ENCODE measurements at places on chromosomes 3 and 15. TPM values are rescaled to one million over a fixed set of nuclear protein-coding genes. Genes with fewer than 3 reads are reported as not detected.

DNA sequence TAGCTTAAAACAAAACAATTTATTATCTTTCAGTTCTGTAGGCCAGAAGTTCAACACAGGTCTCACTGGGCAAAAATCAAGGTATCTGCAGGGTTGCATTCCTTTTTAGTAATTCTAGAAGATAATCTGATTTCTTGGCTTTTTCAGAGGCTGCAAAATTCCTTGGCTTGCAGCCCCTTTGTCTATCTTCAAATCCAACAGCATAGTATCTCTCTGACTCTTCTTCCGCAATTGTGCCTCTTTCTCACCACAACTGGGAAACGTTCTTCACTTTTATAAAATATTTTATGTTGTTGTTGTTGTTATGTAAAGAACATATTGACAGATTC lies 218.7 kb downstream of the STXBP5L start:
- DNase-seq, result no peak

DNA sequence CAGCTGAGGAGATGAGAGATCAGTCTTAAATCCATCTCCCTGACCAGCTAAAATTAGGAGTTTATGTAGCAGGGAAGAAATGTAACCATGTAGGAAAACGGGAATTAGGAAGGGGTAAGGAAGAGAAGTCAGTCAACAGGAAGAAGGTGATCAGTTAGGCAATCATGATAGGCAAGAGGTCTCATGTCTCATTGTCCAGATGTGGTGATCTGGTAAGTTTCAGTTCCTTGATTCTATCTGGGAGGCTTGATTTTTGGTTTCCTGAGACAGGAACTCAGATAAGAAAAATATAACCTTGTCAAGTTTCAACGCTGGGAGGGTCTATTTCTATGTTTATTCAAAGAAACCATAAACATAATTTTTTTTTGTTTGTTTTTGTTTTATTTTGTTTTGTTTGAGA lies 40.3 kb upstream of the TBC1D5 start:
- DNase-seq, result no peak

The EFCC1 gene
- 2.1 TPM for total RNA-seq

DNA sequence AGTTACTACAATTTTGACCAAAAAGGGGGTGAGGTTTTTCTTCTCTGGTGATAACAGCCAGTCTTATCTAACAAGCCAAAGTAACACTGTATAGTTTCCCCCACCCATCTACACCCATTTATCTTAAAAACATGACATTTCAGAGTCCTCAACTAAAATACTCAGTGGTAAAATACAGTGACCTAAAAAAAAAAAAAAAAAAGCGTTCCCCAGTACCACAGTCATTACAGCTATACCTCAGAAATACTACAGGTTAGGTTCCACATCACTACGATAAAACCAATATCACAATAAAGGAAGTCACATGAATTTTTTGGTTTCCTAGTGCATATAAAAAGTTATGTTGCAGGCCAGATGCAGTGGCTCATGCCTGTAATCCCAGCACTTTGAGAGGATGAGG lies 13.8 kb downstream of the DENND4A start:
- no peak for DNase-seq

DNA sequence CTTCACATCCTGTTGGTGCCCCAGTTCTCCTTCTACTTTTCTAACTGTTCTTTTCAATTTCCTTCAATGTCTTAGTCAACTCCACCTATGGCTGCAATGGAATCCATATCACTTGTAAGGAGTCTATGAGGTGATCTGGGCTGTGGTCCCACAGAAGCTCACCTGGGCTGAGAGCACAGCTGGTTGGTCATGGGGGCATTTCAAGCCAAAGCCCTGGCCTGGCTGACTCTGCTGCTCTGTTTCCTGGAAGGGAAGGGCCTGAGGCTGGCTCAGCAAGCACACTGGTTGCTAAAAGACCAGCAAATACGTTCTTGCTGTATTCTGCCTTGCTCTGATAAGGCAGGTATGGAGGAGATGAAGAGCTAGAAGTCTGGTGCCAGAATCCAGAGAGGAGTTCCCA lies 29.0 kb downstream of the AMOTL2 start:
- no peak for DNase-seq

GRCh38 chr3:194632809-194633348 lies 340 bp downstream of the TMEM44 start:
- DNase-seq, result no peak

The PIF1 gene
- total RNA-seq, result 0.99 TPM

DNA sequence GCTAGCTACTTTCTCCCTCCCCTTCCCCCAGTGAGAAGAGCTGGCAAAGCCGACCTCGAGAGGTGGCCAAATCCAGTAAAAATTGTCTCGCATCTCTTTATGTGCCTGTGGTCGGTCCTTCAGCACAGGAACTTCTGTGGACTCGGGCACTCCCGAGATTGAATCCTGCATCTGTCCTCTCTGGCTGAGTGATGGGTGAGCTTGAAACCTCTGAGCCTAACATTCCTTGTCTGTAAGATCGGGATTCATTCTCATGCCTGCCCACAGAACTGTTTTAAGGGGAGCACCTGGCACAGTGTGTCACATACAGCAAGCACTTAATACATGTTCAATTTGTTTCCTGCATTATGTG lies 11.3 kb downstream of the CX3CR1 start:
- DNase-seq, result no peak

- DNase-seq, result no peak
These were observed 40.7 kb downstream of the ARHGEF3 start for GRCh38 chr3:56761023-56761422.

The RPL22L1 gene
- 73.7 TPM for total RNA-seq

GRCh38 chr3:191336833-191337232 lies 6.5 kb upstream of the UTS2B start:
- DNase-seq, result no peak

DNA sequence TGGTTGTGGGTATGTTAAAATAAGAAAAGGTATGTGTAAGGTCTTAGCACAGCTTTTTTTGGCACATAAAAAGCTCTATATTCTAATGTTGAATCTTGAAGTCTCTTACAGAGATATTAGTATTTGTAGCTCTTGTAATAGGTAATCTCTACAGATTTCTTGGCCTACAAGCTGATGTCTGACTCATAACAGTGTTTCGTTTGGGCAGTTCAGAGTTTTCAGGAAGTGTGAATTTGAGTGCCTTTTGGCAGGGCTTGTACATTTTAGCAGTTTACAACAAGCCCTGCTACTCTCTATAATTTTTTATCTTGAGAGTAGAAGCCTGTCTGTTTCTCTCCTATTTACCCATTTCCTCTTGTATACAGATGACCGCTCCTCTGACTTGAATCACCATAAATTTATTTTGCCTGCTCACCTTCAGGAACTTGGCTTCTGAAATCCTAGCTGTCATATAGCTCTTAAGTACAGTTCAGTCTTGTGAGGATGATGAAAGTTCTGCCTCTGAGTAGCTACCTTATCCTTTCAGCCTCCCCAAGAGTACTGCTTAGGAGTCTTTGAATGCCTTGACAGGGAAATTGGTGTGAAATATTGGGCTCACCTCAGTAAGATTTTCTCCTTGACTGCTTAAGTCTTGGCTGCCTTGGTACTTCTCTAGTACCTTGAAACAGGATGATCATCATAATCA lies 419.9 kb upstream of the RARB start:
- DNase-seq, result no peak

The TRIM71 gene
- not detected for total RNA-seq

The NR2E3 gene
- 0.23 TPM for total RNA-seq

- no peak for DNase-seq
These were observed 714 bp downstream of the ECT2 start for GRCh38 chr3:172751175-172751704.

The GREM1 gene
- 26.0 TPM for total RNA-seq

- peak; percentile 48 for DNase-seq
These were observed 174.0 kb upstream of the PRICKLE2 start for GRCh38 chr3:64399205-64399800.

DNA sequence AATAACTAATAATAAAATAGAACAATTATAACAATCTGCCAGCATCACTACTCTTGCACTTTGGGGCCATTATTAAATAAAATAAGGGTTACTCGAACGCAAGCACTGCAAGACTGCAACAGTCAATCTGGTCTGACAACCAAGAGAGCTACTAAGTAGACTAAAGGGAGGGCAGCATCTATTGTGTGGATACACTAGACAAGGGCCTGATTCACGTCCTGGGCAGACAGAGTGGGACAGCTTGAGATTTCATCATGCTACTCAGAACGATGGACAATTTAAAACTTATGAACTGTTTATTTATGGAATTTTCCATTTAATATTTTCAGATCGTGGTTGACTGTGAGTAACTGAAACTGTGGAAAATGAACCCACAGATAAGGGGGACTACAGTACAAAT lies 39.5 kb downstream of the TNIK start:
- no peak for DNase-seq

DNA sequence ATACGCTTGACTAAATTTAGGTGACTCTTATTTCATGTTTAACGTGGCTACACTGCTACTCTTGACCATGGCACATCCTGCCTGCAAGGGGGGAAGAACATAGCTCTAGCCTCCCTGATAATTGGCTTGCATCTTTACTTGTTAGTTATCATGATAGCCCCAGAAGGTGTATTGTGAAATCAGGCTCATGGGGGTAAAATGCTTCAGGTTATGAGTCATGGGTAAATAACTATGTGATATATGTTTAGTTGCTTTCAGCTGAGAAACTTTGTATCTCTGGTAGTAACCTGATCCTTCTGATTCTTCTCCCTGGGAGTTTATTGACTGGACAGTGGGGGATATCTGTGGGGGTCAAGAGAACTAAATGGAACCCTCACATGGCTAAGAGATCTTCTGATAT lies 660.8 kb upstream of the UBE2E2 start:
- DNase-seq, result no peak

- DNase-seq, result no peak
These were observed 13.4 kb upstream of the PDE8A start for GRCh38 chr15:84968301-84968700.

DNA sequence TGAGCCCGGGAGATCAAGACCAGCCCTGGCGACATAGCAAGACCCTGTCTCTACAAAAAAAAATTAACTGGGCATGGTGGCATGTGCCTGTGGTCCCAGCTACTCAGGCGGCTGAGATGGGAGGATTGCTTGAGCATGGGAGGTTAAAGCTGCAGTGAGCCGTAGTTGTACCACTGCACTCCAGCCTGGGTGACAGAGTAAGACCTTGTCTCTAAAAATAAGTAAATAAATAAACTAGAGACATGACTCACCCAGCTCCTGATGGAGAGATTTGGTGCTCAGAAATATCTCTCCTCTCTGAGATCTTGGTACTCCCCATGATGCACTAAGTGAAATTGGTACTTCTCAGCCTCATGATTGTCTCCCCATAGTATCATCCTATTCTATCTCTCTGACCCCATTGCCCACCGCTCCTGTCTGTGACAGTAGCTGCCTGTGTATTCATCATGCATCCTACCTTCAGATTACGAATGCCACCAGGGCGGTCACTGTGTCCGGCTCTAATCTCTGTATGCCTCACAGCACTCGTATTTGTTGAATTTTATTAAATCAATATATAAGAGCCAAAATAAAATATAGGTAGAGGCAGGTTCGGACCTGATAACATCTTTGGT lies 50.9 kb downstream of the ABHD2 start:
- no peak for DNase-seq

DNA sequence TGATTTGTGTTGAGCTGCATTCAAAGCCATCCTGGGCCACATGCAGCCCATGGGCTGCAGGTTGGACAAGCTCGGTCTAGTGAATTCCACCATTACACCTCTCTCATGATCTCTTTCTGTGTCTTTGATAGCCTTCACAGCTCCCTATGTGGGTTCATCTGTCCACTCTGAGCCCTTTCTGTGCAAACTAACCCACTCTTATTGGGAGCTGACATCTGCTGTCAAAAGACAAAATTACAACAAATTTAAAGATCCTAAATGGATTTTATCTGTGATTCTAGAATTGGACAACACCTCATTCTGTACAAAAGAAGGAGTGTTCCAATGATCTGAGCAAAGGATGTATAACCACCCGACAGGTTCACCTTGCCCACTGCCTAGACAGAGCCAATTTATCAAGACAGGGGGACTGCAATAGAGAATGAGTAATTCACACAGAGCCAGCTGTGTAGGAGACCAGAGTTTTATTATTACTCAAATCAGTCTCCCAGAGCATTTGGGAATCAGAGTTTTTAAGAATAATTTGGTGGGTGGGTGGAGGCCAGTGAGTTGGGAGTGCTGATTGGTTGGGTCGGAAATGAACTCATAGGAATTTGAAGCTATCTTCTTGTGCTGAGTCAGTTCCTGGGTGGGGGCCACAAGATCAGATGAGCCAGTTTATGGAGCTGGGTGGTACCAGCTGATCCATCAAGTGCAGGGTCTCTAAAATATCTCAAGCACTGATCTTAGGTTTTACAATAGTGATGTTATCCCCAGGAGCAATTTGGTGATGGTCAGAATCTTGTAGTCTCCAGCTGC lies 2.6 kb upstream of the XYLB start:
- DNase-seq, result no peak

- DNase-seq, result no peak
These were observed 69.5 kb upstream of the MBNL1 start for GRCh38 chr3:152199102-152199840.

Measured in ureter (tissue), 1 donor.